NCI-H1048 (cell line): ENCODE measurements at places on chromosomes 2 and 18.

DNA sequence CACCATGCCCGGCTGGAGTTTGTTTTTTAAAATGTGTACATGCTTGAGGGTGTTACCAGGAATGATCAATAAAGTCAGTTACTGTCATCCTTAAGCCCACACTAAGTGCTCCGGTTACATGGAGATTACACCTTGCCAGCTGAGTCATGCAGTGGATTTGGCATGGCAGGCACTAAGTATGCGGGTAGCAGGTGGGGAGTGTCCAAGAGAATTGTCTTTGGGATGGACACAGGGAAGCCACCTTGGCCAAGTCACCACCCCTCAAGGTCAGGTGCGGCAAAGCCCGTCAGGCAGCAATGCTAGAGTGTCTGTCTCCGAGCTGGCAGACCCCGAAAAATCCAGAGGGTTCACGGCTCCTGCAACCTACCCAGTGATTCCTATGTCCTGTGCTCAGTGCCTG, 54.8 kb downstream of the GBX2 start:
- DNase-seq: no peak

GRCh38 chr2:180322781-180323180, 315.7 kb upstream of the CWC22 start:
- no peak for DNase-seq

- DNase-seq: no peak
Observed at GRCh38 chr2:225041207-225041850, 939 bp downstream of the DOCK10 start.

DNA sequence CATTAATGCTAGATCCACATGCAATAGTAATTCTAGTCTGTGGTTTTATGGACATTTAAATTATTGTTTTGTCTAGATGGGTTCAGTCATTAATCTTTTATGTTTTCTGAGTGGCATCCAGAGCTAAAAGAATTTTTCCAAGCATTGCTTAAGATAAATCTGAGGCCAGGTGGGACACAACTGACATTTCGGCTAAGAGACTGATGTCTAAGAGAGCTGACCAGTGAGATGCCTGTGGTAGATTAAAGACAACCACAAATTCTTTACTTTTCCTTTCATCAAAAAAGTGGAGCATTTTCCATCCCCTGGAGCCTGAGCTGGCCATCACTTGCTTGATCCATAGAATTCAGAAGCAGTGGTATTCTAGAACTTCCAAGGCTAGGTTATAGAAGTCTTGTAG, 182.2 kb downstream of the NRP2 start:
- no peak for DNase-seq

- DNase-seq: peak; percentile 29
Observed at GRCh38 chr18:75727456-75727855, 300.0 kb upstream of the SMIM21 start.

DNA sequence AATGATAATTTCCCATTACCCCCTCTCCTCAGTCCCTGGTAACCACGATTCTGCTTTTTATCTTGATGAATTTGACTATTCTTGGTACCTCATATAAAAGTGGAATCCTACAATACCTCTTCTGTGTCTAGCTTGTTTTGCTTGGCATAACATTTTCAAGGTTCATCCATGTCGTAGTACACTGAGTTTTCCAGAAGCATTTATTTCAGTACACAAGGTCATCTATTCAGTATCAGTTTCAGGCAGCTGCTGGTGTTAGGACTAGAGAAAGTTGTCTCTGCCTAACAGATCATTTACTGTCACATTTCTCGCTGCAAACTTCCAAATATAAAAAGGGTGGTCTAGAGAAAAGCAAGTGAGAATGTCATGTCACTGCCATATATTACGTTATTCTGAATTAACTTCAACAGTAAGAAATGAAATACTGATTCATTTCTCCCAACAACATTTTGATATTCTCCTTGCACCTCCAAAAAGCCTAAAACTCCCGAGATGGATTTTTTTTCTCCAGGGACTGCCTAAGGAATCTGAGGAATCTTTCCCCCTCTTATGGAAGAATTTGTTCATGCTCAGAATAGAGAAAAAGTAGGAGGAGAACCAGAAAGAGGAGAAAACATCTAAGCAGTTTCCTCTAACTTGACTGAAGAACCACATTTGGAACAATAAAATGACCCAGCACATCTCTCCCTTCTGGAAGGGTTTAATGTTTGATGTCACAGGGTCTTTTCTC, 36.0 kb downstream of the CDK15 start:
- DNase-seq: no peak

DNA sequence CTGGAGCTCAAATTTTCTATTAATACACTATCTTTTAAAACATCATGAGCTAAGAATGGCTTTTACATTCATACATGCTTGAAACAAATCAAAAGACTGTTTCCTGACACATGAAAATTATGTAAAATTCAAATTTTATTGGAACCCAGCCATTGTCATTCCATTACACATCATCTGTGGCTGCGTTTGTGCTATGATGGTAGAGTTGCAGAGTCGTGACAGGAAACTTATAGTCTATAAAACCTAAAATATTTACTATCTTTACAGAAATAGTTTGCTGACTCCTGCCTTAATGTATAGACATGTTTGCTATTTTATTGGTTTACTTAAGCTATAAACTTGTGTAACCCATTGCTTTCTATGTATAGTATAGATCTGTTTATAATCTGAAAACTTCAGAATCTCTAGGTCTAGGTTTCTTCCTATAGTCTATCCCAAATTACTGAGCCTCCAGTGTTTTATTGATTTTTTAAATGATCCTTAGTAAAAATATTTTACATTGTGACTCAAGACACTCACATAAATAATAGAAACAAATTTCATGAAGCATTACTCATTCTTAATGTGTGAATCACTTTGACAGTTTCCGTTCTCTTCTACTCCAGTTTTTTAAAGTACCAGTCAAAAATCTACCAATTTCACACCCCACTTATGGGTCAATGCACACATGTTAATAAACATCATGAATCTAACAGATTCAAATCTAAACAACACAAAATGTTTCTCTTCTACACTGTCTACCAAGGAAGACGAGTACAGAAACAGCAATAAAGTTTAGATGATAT, 26.4 kb upstream of the MRPL19 start:
- no peak for DNase-seq

DNA sequence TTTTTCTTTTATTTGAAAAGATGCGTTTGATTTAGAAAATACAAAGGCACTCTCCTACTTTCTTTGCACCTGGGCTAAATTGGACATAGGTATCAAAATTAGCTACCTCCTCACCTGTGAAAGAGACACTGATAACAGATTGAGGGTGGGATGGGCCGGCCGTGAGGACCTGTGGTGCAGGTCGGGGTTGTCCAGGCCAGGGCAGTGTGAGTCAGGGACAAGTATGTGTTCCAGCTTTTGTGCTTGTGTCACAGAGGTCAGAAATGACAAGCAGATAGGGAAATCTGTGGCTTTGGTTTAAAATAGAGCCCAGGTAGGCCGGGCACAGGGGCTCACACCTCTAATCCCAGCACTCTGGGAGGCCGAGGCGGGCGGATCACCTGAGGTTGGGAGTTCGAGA, 22.6 kb downstream of the MYL12B start:
- no peak for DNase-seq

GRCh38 chr2:128354726-128355470, 36.2 kb upstream of the HS6ST1 start:
- DNase-seq: no peak

DNA sequence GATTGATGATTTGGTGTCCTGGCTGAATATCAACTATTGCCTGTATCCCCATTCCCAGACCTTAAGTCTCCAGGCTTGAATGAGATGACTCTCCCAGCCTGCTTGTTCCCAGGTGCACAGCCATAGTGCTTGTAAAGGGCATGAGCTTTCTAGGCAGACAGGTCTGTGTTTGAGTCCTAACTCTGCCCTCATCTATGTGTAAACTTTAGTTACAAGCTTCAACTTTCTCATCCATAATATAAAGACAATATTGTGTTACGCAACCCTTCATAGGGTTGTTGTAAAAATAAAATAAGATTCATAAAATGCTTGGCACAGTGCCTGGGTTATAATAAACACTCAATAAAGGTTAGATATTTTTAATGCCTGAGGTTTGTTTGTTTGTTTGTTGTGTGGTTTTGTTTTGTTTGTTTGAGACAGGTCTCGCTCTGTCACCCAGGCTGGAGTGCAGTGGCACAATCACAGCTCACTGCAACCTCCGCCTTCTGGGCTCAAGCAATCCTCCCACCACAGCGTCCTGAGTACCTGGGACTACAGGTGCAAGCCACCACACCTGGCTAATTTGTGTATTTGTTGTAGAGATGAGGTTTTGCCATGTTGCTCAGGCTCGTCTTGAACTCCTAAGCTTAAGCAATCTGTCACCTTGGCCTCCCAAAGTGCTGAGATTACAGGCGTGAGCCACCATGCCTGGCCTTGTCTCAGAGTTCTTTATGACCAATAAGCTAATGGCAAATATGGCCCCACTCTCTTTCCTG, 89.4 kb upstream of the MAPRE2 start:
- no peak for DNase-seq

DNA sequence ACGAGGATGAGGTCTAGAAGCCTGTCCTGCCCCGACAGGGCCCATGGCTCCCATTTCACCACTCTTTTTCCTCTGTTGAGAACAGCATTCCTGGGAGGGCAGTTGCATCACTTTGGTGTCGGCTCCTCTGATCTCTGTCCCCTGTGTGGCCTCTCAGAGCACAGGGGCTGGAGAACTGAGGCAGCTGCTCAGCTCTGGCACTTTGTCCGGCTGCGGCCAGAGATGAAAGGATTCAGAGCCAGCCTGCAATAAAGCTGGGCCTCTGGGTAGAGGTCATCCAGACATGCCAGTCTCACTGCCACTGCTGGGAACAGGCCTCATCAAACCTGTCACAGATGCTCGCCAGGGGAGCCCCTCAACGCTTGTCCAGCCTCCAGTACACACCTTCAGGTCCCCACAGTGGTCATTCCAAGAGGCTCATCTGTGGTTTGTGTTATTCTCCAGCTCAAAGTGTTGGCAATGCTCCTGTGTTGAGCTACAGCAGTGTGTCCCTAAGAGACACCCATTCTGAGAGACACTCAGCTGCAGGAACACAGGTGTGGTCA, 13.1 kb upstream of the ROCK2 start:
- no peak for DNase-seq

DNA sequence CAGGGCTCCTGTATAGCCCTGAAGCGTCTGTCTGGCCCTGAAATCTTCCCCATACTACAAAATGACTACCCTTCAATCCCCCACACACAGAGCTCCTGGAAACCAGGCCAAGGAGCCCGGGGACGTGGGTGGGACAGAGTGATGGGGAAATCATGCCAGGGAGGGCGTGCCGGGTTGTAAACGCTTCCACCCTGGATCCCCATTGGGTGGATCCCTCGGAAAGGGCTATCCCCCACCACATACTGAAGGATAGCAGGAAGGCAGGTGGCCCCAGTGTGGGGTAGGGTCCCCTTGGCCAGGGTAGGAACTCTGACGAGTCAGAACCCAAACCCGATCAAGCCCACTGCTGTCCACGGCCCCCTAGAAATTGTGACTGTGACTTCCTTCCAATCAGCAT, 91.7 kb downstream of the INHBB start:
- no peak for DNase-seq

- no peak for DNase-seq
Observed at GRCh38 chr18:13570216-13570615, 156.1 kb downstream of the FAM210A start.

DNA sequence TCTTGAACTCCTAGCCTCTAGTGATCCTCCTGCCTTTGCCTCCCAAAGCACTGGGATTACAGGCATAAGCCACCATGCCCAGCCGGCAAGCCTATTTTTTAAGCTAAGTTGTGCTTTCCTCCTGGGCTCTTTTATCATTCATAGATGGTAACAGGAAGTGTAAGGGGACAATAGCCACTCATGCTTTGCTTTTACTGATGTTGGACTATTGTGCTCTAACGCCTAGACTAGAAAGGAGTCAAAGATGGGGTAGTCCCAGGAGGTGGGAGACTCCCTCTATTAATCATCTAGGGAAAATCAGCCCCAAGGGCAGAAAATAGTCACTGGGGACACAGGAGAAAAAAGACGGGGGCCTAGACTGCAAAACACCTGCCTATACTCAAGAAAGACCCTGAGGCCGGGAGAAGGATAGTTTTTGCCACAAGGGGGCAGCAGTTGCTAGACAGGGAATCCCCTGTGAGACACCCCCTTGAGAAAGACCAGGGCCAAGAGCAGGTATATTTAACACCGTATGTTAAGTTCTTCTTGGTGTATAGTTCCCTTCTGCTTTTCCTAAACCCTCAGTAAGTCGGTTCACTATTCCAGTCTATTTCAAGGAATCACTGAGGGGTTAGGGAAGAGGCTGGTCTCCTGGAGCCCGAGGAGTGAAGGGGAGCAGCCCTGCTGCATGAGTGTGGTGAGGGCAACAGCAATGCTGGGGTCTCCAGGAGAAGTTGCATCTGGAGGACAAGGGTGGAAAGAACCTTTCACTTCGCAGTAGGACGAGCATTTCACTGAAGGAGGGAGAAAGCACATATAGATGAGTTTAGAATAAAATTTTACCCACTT, 2.1 kb upstream of the CXCR1 start:
- DNase-seq: no peak

DNA sequence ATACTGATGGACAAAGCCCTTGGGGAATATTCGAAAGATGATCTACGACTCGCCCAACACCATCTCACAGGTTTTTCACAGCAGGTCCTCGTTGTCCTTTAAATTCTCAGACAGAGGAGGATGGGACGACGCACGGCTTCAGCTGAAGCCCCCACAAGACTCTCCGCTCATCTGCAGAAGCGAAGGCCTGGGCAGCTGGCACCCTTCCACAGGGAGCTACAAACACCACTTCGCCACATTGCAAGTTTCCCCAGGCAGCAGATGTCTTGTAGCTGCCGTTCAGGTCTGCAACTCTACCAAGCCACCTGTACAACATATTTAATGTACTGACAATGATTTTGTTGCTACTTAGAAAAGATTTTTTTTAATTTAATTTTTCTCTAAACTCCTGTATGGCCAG, 642.9 kb downstream of the ZEB2 start:
- no peak for DNase-seq

DNA sequence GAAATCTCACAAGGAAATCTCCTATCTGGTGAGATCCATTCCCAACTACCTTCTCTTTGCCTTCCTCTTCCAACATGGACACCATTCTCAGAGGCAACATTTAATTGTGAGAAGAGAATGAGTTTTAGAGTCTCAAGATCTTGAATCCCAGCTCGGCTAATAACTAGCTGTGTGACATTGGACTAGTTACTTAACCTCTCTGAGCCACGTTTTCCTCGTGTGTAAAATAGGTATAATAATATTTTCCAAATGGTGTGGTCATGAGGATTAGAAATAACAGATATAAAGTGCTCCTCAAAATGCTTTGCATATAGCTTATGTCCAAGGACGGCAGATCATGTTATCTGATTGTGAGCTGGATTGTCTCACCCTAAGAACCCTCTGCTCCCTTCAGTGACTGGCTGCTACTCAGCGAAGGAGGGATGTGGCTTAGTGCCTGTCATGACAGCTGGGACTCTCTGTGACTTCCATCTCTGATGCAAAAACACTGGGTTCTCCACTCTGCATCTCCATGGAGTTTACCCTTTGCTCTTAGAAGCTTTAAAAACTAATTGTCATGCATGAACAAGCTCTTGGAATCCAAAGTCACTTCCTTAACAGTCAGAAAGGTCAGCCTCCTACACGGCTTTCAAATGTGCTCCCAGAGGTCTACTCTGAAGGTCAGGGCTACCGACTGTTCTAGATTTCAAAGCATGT, 38.4 kb upstream of the MRPL19 start:
- DNase-seq: no peak

GRCh38 chr2:201408931-201409330, 42.3 kb downstream of the TRAK2 start:
- DNase-seq: no peak

- no peak for DNase-seq
Observed at GRCh38 chr2:37868866-37869265, 56.2 kb upstream of the RMDN2 start.

GRCh38 chr2:38146907-38147307, 71.0 kb upstream of the CYP1B1 start:
- DNase-seq: no peak

GRCh38 chr2:45670646-45671045, 19.2 kb downstream of the PRKCE start:
- no peak for DNase-seq
